ENCODE measurements at places on chromosomes 2 and 18.

GRCh38 chr2:57701391-57701791, 345.2 kb upstream of the VRK2 start:
- no peak for DNase-seq

DNA sequence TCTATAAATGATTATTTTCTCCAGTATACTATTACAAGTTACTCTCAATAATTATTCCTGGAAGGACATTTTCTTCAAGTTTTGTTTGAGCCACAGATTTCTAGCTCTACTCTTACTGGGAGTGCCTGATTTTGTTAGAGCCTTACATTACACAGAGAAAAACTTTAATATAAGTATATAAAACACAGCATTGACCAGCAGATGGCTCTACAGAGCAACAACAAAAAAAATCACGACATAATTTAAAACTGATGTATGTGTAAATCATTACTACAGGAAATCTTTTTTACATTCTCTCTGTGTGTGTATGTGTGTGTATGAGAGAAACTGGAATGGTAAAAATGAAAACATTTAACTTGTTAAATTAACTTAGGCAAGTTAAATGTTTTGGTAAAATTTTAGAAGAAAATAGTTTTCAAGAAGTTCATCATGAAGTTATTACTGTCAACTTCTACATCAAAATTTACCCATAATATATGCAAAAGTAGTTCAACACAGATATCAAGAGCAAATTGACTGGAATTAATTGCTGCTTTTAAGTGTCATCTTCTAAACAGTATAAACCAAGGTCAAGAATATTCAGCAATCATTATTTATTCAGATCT, 103.3 kb downstream of the MDH1 start:
- no peak for DNase-seq

GRCh38 chr2:1446301-1446700, 33.0 kb downstream of the TPO start:
- no peak for DNase-seq

DNA sequence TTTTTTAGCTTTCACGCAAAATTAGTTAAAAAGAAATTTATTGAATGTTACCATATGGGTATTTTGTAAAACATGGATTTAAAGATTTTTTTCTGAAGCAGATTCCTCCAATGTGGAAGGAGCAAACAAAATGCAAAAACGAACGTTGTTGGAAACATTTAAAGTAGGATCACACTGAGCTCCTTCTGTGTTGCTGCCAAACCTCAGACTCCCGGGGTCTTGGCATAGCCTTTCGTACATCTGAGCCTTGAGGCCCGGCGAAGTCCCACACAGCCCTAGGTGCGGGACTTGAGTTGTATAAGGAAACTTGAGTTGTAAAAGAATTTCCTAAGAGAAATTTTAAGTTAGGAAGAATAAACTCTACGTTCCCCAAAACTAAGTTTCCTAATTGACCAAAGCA, 52.0 kb upstream of the CD226 start:
- no peak for DNase-seq

DNA sequence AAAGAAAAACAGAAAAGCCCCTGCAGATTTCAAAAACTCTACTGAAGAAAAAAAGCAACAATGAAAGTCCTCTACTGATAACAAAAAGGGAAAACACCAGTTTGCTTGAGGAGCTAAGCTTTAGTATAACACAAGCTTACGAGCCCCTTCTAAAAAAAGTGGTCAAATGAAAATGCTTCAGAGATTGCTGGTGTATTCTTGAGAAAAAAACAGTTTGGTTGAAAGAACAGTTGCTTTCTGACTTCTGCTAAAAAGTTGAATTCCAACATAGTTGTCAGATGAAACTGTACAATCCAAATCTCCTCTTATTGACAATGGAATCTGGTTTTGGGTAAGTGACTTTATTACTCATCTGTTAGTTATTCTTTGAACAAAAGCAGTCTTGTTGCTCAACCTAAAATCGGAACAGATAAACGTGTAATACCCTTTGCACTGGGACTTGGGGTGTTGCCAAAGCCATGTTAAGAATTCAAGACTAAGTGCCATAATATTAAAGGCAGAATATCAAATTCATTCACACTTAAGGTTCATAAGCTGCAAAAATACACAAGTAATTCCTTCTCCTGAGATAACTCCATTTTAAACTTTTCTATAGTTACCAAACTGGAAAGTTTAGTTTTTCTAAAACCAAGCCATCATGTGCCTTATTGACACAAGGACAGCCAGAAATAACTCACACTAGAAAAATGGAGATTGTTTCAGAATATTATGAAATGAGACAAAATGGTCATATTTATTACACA, 45.3 kb upstream of the SPAG16 start:
- DNase-seq = no peak

DNA sequence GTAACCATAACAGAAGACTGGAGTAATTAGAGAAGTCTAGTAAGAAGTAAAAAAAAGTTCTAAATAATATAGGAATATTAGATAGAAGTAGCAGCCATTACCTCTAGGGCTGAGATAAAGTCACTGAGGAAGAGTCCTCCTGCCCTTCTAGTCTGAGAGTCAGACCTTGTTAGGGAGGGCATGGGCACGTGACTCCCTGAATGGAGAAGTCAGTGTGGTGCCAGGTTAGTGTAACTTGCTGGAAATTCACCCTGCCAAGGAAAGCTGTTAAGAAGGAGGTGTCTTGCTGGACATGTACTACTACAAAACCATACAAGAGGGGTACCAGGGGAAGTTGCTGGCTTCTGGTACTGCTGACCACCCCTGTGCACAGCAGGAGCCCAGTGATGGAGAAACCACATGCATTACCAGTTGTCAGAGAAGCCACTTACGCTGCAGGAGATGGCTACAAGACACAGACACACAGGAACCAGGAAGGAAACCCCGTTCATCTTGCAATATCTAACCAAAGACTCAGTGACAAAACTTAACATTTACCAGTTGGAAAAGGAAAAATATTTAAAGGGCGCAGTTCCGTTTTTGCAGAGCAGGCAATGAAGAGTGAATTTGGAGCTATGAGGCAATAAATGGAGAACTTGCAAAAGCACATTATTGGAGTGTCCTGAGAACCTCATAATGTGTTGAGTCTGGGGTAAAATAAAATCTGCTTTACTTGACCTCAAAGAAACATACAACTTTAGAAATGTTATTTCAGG, 77.2 kb upstream of the TLK1 start:
- DNase-seq = no peak

DNA sequence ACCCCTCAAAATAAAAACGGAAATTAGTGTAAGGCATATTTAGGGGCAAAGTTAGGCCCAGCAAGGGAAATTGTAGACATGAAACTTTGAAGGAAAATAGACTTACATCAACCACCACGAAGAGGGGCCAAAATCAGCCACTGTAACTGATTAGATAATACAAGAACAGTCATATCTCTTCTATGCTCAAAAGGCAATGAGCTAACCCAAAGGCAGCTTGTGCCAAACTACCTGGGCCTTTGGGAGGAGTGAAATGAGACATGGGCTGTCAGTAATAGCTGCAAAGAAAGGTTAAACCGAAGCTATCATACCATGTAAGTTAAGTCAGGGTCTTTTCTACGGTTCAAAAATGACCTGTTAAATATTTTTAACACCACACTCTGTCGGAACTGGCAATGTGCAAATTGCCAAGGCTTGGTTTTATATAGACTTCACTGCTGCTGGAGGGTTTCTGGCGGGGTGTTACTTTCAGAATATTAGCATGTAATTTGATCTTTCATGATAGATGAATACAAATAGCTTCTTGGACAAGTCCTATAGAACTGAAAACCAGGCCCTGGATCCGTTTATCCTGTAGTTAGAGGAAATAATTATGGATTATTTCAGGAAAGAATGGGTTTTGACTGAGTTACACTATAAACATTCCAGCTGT, 69.6 kb downstream of the ACVR1 start:
- DNase-seq = no peak

- DNase-seq = no peak
Measured at GRCh38 chr2:9574331-9574730, 18.7 kb upstream of the ADAM17 start.

GRCh38 chr18:8431036-8431435, 178.2 kb upstream of the RAB12 start:
- no peak for DNase-seq

- DNase-seq = no peak
Measured at GRCh38 chr18:21262244-21262643, 20.2 kb downstream of the GREB1L start.

GRCh38 chr2:48454504-48454903, 75.5 kb upstream of the STON1 start:
- no peak for DNase-seq

- no peak for DNase-seq
Measured at GRCh38 chr2:12045864-12046291, 299.4 kb downstream of the LPIN1 start.

- no peak for DNase-seq
Measured at GRCh38 chr2:74186038-74186437, 7.4 kb upstream of the MOB1A start.

DNA sequence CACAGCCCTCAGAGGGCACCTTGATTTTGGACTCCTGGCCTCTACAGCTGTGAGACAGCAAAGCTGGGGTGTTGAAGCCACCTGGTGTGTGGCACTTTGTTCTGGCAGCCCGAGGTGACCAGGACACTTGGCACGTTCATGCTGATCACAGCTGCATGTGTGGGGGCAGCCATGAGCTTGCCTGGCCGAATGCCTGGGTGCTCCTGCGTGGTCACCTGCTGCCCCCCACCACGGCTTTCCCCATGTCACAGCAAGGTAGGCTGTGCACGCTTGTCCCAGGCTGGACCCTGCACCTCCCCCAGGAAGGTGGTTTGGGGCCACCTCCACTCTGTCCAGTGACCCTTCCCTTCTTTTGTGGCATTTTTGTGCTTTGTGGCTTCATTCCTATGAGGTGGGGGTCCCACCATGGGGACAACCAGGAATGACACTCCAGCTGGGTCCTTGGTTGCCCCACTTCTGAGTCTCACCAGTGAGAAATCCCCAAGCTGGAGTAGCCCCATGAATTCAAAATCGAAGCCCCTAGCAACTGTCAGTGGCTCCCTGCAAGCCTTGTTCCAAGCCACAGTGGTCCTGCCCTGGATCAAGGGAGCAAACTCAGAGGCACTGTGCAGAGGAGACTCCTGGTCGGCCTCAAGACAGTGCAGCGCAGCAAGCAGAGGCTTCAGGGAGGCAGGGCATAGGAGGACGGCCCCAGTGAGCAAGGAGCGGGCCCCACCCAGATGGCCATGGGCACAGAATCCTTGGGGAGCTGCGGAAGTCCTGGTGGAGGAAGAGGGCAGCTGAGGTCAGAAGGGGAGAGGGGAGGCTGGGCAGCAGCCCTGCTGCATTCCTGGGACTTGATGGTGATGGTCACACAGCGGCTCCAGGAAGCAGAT, 121.4 kb upstream of the HS6ST1 start:
- peak; percentile 23 for DNase-seq

- DNase-seq = no peak
Measured at GRCh38 chr18:7871560-7872456, 304.7 kb downstream of the PTPRM start.

GRCh38 chr2:25332571-25332970, 9.2 kb downstream of the DNMT3A start:
- DNase-seq = no peak

GRCh38 chr2:44167311-44167907, 1.3 kb upstream of the PPM1B start:
- DNase-seq = no peak

DNA sequence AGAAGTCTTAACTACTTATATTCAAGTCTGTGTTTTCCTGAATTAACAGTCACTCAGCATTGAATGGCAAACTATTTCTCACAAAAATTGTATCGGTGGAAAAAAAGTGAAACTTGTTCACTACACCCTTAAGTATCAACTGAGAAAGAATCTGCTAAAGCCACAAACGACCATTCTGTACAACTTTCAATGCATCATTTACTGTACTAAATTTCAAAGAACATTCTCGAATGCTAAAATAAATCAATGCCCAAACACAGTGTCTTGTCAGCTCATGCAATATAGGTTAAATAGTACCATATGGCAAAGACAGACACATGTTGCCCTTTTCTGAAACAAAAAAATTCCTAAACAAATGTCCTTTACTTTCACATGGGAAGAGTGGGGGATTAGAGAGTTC, 9.0 kb downstream of the ZNF516 start:
- no peak for DNase-seq

DNA sequence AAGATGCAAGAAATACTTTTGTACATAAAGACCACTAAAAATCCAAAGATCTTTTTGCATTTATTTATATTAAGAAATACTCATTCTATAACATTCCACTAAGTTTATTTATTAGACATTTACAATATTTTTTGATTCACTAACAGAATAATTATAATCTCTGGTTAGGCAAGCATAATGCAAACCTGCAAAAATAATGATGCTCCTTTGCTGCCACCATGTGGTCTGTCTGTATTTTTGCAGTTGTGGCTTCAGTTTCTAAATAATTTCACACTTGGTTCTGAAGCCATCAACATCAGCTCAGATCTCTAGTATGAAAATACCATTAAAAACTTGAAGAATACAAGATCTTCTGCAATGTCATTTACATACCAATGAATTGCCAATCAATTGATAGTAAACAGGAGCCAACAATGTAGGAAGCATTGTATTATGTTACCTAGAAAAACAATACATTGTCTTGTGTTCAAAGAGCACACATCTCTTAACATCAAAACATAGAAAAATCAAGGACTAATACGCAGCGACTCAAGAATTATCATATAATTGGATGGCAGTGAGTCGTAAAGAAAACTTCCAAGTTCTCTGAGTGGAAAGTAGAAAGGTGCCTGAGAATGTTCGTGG, 28.8 kb upstream of the WDR75 start:
- no peak for DNase-seq

- no peak for DNase-seq
Measured at GRCh38 chr2:100270381-100271146, 51.7 kb downstream of the LONRF2 start.

- no peak for DNase-seq
Measured at GRCh38 chr2:20534913-20535801, 88.3 kb downstream of the RHOB start.

GRCh38 chr2:129061069-129061768, 742.6 kb upstream of the HS6ST1 start:
- DNase-seq = no peak

DNA sequence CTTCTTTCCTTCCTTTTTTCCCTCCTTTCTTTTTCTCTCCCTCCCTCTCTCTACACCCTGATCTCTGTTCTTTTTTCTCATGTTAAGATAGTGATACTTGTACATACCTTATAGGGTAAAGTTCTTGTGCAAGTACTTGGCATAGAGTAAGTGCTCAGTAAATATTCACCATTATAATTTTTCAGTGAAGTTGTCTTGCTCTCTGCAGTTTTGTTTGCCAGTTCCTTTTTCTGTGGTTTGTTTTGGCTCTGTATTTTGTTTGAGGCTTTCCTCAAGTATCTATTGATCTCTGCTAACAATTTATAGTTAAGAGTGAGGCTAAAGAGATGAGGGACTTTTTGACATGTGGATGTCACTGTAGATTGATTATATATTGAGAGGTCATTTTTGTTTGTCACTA, 48.0 kb downstream of the MTX2 start:
- no peak for DNase-seq

- DNase-seq = no peak
Measured at GRCh38 chr2:230335461-230335863, 8.5 kb downstream of the SP140L start.

GRCh38 chr2:232236200-232236599, 142.4 kb upstream of the ALPP start:
- no peak for DNase-seq
